Activated naive CD4-positive, alpha-beta T cell treated with anti-CD3 and anti-CD28 coated beads, Interleukin-2, amount 50 U/mL, for 72 hours (primary cell): ENCODE measurements at places on chromosomes 2 and 18.

DNA sequence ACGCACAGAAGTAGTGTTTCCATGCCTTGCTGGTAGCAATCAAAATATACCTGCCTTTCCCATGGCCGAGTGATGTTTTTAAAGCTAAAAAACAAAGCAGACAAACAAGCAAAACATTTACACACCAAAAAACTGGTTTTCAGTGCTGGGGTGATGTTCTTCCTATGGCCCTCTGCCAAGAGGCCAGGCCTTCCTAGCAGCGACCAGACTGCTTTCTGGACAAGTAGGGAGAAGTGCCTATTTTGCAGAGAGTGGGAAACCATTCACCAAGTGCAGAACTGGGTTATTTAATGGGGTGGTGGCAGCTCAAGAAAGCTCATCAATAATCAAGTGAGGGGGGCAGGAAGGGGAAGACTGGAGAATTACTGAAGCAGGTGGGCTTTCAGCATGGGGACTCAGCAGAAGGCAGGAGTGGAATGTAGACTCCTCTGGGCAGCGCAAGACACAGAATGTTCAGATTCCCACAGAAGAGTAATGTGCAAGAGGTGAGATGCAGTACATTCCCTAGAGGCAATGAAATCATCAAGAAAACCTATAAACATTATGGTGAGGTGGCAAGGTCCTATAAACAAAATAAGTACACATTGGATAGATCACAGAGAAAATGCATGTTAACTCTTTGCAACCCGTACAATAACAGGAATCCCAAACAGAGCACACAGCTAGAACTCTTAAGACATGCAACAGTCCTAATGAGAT lies 44.0 kb downstream of the CPO start:
- DNase-seq: no peak

DNA sequence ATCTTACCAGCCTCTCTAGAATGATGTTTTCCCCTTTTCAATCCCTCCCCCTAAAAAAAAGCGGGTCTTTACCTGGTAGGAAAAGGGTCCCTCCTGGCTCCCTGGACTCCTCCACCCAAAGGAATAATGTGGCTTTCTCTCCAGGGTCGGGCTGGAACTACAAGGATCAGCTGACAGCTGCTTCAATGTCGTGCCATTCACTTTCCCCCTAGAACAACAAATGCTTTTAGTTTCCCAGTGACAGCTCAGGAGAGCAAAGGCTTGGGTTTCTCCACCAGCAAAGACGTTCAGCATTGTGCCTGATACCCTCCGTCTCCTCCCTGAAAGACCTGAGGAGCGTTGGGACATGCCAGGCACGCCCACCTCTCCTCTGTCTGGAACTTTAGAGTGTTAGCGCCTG lies 173.8 kb upstream of the SIX3 start:
- no peak for DNase-seq

DNA sequence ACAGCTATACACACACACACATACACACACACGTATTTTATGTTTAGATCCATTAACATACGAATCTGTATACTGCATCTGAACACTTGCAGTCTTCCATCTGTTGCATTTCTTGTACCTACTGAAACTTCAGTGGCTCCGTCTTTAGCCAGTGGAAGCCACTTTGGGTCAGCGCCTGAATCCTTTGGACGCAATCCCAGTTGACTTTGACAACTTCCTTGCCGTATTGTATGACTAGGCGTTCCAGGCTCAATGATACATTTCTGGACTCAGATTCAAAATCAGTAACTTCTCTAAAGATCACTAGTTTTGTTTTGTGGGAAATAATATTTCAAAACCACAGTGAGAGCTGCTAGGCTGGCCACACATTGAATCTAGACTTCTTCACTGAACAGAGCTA lies 101.5 kb upstream of the GPC1 start:
- no peak for DNase-seq

- no peak for DNase-seq
Observed at GRCh38 chr18:60452421-60452820, 79.8 kb upstream of the MC4R start.

DNA sequence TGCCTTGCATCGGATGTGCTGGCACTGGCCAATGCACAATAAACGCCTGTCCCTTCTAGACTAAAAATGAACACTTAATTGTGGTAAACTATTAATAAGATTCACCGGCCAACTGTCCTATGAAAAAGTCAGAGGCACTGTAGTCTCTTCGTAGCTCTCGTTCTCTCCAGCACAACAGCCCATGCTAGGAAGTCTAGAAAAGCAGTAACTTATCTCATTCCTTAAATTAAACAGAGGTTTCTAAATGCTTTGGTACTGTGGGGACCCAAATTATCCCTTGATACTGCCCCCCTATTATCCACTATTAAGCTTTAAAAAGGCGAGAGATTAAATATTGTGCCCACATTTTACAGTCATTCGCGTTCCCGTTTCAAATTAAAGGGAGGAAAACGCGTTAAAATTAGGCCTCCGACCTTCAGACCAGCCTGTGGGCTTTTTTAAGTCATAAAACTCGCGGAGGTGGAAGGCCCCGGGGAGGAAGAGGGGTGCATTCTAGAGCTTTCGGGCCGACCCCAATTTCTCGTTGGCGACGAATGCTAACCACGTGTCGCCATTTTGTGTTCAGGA lies 1.5 kb upstream of the PCBP1 start:
- no peak for DNase-seq
